ENCODE measurements at places on chromosomes 6 and 20. TPM values are rescaled to one million over a fixed set of nuclear protein-coding genes. Genes with fewer than 3 reads are reported as not detected.

The NANP gene
- 5.2 TPM for polyA plus RNA-seq

DNA sequence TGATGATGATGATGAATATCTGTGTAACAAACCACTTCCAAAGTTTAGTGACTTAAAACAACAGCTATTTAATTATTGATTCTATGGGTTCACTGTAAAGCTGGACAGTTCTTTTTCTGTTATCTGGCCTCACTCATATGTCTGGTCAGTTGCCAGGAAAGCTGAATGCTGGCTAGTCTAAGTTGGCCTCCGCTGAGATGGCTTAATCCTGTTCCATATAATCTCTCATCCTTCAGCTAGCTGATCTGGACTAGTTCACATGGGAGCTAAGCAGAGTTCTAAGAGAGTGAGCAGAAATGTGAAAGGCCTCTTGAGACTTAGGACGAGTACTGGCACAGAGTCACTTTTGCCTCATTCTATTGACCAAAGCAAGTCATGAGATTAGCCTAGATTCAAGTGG, 334.7 kb upstream of the FLRT3 start:
- no peak for DNase-seq

DNA sequence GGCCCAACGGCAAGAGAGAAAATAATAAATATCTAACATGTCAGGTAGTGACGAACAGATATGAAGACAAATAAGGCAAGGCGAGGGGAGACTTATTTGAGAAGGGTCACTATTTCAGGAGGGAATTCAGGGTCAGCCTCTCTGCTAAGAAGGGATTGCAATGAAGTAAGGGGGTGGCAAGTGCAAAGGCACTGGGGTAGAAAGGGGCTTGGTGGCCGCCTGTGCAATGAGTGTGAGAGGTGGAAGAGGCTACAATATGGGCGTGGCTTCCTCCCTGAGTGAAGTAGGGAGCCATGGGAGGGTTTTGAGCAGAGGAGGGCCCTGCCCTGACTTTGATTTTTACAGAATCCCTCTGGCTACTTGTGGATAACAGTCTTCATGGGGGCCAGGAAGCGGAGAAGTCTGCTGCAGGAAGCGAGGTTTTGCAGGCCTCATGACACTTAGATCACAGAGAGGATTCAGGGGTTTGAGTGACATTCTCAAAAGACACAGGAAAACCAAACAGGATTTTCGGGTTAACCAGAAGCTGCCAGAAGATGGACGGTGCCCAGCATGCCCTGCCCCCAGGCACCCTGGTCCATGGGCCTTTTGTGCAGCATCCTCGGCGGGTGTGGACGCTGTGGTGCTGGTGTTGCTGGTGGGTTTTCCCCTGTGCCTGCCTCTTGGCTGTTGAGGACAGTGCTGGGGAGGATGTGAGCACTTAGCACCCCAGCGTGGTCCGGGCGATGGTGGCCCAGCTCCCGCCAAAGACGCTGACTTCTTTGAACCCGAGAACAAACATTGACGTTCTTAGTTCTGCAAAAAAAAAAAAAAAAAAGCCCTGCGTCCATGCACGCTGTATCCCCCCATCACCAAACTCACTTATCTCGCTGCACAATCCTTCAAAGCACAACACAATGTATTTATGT, 124.2 kb upstream of the PTPN1 start:
- no peak for DNase-seq

- no peak for DNase-seq
Observed at GRCh38 chr20:4898282-4899244, 102.7 kb downstream of the SLC23A2 start.

DNA sequence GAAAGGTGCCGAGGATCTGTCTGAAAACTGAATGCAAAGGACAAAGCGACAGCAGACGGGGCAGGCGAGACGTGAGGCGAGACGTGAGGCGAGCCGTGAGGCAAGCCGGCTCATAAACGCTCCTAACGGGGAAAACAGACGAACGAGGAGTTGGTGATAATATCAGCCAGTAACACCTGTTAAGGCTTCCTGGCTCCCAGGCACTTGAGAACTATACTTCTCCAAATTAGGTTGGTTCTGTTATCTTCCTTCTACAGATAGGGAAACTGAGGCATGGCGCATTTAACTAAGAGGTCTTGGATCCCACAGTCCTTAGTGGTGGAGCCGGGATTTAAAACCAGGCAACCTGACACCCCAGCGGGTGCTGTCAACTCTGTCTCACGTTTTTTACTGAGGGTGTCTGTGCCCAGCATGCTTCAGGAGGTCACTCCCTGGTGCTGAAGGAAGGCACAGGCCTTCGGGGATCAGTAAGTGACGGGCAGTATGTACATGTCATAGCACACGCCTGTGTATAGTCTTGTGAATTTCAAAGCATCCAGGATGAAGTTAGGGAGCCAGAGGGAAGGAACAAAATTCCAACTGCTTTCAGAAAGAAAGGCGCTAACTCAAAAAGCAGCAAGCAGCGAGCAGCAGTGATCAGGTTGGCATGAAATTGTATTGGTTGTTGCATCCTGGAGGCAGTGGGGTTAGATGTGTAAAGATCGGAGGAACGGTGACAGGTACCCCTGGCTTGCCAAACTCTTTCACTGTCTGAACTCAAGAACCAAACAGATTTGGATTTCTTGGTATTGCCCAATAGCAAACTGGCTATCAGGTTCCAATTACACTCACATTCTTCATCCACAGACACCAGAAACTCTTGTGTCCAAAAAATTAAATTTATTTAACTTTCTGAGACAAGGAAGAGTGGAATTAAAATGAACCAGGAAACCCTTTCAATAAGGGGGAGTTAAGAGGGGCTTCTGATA, 318.7 kb downstream of the THBS2 start:
- no peak for DNase-seq

- DNase-seq = no peak
Observed at GRCh38 chr6:122389704-122390372, 9.6 kb upstream of the HSF2 start.

All from left renal pelvis (tissue), 4 donors.